ENCODE measurements at places on chromosomes 7 and 10.
A peak's percentile ranks its signal among the peaks of the same experiment; 100 is the strongest.

DNA sequence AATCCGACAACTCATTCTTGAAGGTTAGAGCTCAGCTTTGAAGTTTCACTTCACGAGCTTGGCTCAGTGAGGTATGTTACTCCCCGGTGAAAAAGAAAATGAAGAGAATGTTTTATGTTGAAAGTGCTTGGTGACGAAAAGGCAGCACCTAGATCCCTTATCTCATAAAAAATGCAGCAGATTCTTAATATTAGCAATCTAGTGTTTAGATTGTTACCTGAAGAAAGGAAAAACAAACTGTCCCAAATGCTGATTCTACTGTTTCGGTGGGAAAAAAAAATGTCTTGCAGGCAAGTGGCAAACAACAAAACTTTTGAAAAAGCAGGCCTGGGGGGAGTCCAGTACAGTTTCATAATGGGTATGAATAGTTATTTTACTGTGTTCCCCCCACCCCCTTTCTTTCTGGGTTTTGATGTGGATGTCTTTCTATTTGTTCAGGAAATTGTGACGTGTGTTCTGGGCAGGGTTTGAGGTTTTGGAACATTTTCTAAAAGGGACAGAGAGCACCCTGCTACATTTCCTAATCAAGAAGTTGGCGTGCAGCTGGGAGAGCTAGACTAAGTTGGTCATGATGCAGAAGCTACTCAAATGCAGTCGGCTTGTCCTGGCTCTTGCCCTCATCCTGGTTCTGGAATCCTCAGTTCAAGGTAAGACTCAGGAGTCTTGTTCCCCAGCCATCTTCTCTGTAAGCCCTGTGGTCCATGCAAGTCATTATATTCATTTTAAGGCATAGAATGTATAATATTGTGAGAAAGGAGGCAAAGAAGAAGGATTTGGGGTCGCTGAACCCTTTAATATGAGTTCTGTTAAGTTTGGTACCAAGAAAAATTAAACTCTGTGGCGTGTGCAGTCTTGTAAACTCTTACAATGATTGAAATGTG, at the start of gene SRGN:
Gene SRGN, plus strand, starts transcription at position 514 of the 881 bp plus-strand sequence. Its CDS starts 55 bp downstream, at position 569.
- DNase-seq, result peak; percentile 85

GRCh38 chr10:119209035-119209735, 1.8 kb downstream of the GRK5 start:
- peak; percentile 75 for DNase-seq

DNA sequence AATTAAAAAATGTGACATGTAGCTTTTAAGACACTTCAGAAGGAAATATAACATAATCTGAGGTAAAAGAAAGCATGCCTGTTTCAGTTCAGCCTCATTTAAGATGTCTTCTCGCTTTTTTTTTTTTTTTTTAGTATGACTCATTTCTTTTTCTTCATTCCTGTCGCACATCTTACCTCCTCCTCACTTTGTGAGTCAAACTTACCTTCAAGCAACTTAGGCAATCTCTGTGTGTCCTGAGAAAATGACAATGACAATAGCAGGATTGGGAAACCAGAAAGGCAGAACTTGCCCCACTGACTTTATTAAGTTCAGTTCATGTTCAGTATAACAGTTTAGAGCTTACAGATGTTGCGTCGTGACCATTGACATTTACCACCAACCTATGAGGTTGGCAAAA, 7.7 kb downstream of the PTN start:
- no peak for DNase-seq

GRCh38 chr10:121834757-121835156, 93.1 kb downstream of the ATE1 start:
- no peak for DNase-seq

- DNase-seq, result peak; percentile 91
Observed at GRCh38 chr10:98309366-98310355, 41.7 kb upstream of the LOXL4 start.

GRCh38 chr7:71682181-71682580, 550.2 kb downstream of the GALNT17 start:
- no peak for DNase-seq

- no peak for DNase-seq
Observed at GRCh38 chr7:90320418-90320800, 695 bp downstream of the FAM237B start.
